ENCODE measurements at places on chromosomes 11 and 22. TPM values are rescaled to one million over a fixed set of nuclear protein-coding genes. Genes with fewer than 3 reads are reported as not detected.

The NLRP14 gene
- total RNA-seq: 0.17 TPM

The C11orf97 gene
- not detected for total RNA-seq

The CD3G gene
- total RNA-seq: not detected

The HEPN1 gene
- not detected for total RNA-seq

The FAM181B gene
- 0.17 TPM for total RNA-seq

The MIF gene
- total RNA-seq: 168 TPM

The NTM gene
- total RNA-seq: 9.2 TPM

The CNTN5 gene
- total RNA-seq: not detected

The CXCR5 gene
- total RNA-seq: not detected

The RFPL2 gene
- not detected for total RNA-seq

The RTN4R gene
- total RNA-seq: 0.26 TPM

The MUC5AC gene
- not detected for total RNA-seq

The CRACR2B gene
- total RNA-seq: 1.0 TPM
